ENCODE measurements at places on chromosomes 12 and 14.
A peak's percentile ranks its signal among the peaks of the same experiment; 100 is the strongest.

GRCh38 chr14:61130512-61131260, 149.6 kb downstream of the SLC38A6 start:
- no peak for DNase-seq

GRCh38 chr14:36320897-36321381, 502 bp upstream of the MBIP start:
- no peak for DNase-seq

DNA sequence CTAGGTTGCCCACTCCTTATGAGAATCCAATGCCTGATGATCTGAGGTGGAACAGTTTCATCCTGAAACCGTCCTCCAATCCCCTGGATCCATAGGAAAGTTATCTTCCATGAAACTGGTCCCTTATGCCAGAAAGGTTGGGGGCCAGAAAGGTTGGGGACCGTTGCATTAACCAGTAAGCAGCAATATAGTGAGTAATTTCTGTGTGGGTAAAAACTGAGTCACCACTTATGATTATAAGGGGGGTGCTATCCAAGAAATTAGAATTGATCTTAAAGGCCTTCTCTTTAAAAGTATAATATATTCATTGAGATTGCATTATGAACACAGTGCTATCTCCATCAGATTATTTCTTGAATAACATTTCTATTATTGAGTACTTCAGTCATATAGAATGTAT, 97.2 kb downstream of the PCNX1 start:
- DNase-seq, result no peak

- DNase-seq, result no peak
Measured at GRCh38 chr12:122026706-122027333, 5.1 kb downstream of the BCL7A start.

DNA sequence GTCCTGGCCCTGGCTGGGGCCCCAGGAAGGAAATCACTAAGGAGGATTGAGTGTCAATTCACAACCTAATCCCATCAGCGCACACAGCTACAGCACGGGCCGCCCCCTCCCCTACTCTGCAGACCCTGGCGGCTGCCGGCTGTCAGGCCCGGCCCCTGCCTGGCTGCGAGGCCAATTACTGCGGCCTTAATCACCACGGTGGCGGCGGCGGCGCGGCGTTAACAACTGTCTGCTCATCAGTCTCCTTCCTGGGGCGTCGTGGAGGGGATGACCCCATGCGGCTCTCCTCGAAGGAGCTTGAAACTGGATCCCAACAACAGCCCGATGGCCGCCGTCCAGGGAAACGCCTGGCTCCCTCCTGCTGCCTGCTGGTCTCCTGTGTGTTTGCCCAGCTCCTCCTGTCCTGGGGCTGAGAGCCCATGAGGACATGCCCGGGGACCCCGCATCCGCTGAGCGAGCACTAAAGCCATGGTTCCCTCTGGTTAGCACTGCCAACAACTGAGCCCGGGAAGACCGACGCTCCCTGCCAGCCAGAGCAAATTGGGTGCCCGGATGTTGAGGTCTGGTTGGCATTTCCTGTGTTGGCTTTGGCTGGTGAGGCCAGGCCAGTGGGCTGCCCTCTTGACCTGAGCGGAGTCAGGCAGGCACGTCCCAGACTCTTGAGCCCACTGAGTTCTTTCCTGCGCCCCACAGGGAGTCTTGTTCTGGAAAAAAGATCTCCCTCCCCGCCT, 21.8 kb upstream of the EIF2B2 start:
- no peak for DNase-seq

DNA sequence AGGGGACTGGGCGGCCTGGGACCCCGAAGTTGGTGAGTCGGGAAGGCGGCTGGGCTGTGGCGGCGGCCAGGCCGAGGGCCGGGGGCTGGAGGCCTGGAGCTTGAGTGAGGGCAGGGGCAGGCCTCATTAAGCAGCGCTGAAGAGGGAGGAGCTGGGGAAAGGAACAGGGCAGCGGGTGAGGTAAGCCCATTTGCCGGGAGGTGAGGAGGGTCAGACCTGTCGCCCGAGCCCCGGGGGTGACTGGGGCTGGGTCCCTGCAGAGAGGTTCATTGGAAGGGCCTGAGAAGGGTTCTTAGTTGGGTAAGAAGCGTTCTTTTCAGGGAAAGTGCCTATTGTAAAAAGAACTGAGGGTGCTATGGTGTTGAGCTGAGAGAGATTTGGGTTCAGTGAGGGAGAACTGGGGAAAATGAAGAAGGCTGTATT, 441 bp downstream of the RAB5B start:
- peak; percentile 30 for DNase-seq

All from stimulated activated CD4-positive, alpha-beta T cell treated with anti-CD3 and anti-CD28 coated beads, TNF-alpha, amount 100 ng/mL, for 24 hours (primary cell).